ENCODE measurements at places on chromosomes 16 and 17. TPM values are rescaled to one million over a fixed set of nuclear protein-coding genes. Genes with fewer than 3 reads are reported as not detected.

Gene CAPNS2
- not detected for total RNA-seq

Gene SOST
- total RNA-seq, result not detected

Gene ESRP2
- total RNA-seq, result 0.85 TPM

Gene EMP2
- total RNA-seq, result not detected

Gene EPN3
- total RNA-seq, result not detected

Gene CDH5
- total RNA-seq, result not detected

Gene CLEC3A
- not detected for total RNA-seq

Gene KRTAP16-1
- not detected for total RNA-seq

Gene RND2
- total RNA-seq, result 0.05 TPM

Gene VAT1L
- total RNA-seq, result not detected

Gene HP
- not detected for total RNA-seq

Gene IL34
- total RNA-seq, result not detected

Gene KRTAP2-2
- not detected for total RNA-seq

Gene CACNG5
- not detected for total RNA-seq

Gene OR1G1
- total RNA-seq, result not detected

Gene AATK
- 0.41 TPM for total RNA-seq

Gene ZP2
- not detected for total RNA-seq

Gene OSGIN1
- total RNA-seq, result 1.0 TPM

Gene CCDC144A
- total RNA-seq, result 7.6 TPM

Gene HEATR9
- total RNA-seq, result 0.18 TPM

Gene KRT9
- total RNA-seq, result not detected

Gene PABPN1L
- not detected for total RNA-seq

Gene FBXO31
- 26.8 TPM for total RNA-seq

Gene JMJD8
- total RNA-seq, result 26.1 TPM

Gene SLC16A13
- 9.6 TPM for total RNA-seq

Gene MARVELD3
- total RNA-seq, result not detected

Gene KRTAP1-1
- not detected for total RNA-seq

Gene UNC13D
- 106 TPM for total RNA-seq

Gene SRCAP
- 69.5 TPM for total RNA-seq

Gene TOX3
- total RNA-seq, result not detected

Gene TPSD1
- not detected for total RNA-seq

Gene TUBB3
- 0.40 TPM for total RNA-seq

Gene LRRC46
- 0.46 TPM for total RNA-seq

Gene KRT36
- not detected for total RNA-seq
